DMS 273 treated with DMSO at 0.1 percent for 48 hours (cell line): ENCODE measurements at places on chromosomes 3 and 15.

DNA sequence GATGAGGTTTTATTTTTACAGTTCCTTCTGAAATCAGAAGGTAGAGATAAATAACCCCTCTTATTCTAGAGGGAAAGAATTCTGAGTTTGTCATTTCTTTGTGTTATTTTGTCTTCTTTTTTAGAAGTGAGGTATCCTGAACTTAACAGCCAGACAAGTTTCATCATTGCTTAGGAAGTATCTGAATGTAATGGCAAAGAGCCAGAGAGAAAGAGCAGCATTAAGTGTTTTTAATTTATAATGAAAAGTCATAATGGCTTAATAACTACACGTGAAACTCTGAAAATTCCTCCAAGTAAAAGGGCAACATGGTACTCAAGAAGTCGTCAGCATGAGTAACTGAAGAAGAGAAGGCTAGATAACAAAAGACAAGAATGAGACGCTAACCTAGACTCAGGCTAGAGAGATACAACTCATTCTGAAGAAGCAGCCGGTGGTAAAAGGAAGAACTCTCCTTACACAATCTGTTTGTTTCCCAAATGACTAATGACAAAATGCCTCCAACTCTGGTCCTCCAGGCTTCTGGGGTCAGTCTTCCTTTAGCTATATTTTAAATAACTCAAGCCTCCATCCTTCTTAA, 116.2 kb upstream of the NECTIN3 start:
- no peak for DNase-seq

- no peak for DNase-seq
Observed at GRCh38 chr3:24018784-24019570, 73.9 kb downstream of the NR1D2 start.

DNA sequence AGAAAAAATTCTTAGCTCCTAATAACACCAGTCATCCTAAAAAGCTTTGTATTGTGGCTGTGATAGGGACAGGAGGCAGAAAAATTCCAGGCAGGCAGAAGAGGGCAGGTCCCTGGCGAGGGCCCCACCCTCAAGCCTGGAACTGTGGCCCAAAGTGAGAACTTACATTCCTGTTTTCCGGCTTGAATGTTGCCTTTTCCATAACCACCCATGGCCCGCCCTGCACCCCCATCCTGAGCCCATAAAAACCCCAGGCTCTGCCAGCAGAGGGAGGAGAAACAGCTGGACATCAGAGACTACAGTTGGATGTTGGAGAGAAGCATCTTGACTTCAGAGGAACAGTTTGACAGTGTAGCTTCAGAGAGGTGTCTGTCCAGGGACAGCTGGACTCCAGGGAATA, 37.3 kb downstream of the SLCO2A1 start:
- DNase-seq, result no peak

- no peak for DNase-seq
Observed at GRCh38 chr15:71880276-71880675, 69.9 kb downstream of the NR2E3 start.

- no peak for DNase-seq
Observed at GRCh38 chr15:77550301-77551251, 82.1 kb downstream of the LINGO1 start.

- no peak for DNase-seq
Observed at GRCh38 chr3:27576171-27576570, 92.0 kb upstream of the SLC4A7 start.

- no peak for DNase-seq
Observed at GRCh38 chr3:127967316-127967715, 52.3 kb downstream of the KBTBD12 start.

DNA sequence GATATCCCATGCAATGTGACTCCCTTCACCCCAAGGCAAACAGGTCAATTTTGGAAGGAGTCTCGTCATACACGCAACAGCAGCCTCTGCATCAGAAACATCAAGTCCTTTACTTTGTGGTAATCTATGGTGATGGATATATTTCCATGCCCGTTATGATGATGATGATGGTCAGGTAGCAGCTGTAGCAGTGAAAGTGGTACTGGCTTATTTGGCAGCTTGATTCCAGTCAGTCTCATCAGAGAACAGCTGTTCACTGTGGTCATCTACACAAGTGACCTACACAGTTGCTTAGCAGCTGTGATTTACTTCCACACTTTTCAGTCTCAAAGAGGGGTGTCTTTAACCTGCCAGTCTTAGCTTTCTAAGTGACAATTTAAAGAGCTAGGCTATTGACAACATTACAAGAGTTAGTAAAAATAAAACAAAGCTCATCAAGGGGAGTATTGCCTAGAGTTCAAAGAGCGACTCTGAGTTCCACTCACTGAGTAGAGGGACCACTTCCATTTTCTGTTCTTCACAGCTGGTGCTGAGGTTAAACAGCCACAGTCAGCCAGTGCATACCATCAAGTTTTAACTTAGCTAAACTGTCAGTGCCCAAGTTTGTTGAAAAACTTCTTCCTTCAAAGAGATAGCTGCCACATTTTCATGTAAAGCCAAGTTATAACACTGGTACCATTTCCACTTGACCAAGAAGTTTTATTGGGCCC, 587.4 kb upstream of the KCNMB2 start:
- DNase-seq, result no peak

GRCh38 chr3:123807820-123808219, 76.3 kb downstream of the MYLK start:
- DNase-seq, result no peak

- DNase-seq, result no peak
Observed at GRCh38 chr3:57555306-57555705, 768 bp upstream of the PDE12 start.

GRCh38 chr3:56826831-56827722, 25.3 kb upstream of the ARHGEF3 start:
- DNase-seq, result no peak

GRCh38 chr3:12467746-12468145, 16.5 kb upstream of the TSEN2 start:
- no peak for DNase-seq

- no peak for DNase-seq
Observed at GRCh38 chr15:54618120-54618519, 578.6 kb downstream of the RSL24D1 start.

- no peak for DNase-seq
Observed at GRCh38 chr3:85574006-85574705, 615.4 kb downstream of the CADM2 start.

DNA sequence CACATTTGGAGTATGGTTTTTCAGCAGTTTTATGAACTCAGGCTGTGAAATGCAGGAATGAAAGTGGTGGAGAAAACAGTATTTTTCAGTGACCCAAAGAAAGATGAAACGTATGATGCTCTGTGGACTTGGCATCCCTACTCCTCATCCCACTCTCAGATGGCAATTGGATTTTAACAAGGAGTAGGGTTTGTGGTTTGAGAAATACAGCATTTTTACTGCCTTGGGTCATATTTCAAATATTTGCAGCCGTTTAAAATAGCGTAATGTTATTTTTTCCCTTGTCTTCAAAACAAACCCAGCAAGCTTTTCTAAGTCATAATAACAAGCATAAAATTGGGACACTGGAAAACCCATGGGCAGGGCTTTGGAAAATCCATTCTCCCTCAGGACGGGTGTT, 117.2 kb upstream of the LRIG1 start:
- DNase-seq, result no peak
